Thoracic aorta (tissue), 2 donors: ENCODE measurements at places on chromosomes 6 and 20. TPM values are rescaled to one million over a fixed set of nuclear protein-coding genes. Genes with fewer than 3 reads are reported as not detected.

The OOEP gene
- not detected for total RNA-seq

DNA sequence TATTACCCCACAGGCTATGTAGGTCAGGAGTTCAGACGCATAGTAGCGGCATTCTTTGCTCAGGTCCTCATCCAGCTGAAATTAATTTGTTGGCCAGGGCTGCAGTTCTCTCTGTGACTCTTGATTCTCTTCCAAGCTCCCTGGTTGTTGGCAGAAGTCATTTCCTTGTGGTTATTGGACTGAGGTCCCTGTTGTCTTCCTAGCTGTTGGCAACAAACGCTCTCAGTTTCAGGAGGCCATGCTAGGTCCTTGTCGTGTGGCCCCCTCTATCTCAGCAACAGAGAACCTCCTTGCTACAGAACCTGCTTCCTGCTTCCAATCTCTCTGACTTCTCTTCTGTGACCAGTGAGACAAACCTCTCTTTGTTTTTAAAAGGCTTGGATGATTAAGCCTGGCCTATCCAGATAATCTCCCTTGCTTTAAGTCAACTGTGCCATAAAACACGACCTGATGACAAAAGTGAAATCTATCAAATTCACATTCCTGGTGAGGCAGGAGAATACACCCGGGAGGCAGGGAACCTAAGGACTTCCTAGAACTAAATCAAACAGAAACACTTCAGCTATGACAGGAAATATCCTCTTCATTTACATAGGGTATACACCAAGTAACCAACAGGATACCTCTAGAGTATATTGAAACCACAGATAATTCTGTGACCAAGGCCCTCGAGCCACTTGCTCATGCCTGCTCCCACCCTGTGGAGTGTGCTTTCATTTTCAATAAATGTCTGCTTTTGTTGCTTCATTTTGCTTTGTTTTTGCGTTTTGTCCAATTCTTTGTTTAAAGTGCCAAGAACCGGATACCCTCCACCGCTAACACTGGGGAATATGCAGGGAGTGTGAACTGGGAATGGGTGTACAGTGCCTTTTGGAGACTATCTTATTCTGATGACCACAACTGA, 196.0 kb downstream of the BTBD3 start:
- H3K36me3 ChIP-seq: no peaks in the 10 kb centered on the region
- DNase-seq: no peak
- H3K4me1 ChIP-seq: no peaks in the 10 kb centered on the region
- H3K27me3 ChIP-seq: no peaks in the 10 kb centered on the region
- H3K27ac ChIP-seq: no peak overlapping the region
- no peak overlapping the region for H3K4me3 ChIP-seq

DNA sequence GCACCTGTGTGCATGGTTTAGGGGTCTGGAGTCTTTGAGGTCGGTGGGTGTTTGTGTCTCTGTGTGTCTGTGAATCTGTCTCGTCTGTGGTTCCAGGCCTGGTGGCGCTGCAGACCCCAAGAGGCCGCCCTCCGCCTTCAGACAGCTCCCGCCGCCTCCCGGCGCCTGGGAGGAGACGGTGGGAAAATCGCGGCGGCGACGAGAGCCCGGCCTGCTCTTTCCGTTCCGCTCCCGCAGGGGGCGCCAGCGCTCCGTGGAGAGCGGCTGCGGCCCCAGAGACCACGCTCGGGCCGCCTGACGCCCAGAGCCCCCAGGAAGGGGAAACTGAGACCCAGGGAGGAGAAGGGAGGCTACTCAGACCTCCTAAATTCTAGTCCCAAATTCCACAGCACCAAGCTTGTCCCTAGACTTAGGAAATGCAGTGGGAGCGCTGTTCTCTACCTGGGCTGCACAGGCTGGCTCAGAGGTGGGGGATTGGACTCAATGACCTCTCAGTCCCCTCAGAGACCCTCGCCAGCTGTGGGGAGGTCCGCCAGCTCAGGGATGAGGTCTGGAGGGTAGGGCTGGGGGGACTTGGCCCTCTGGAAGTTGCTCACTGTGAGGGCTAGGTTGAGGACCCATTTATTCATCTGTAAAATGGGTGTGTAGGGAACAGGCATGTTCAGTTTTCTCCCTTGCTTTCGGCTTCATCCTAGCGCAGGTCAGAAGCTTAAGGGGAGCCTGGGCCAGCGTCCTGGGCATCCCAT, 36.9 kb upstream of the BLCAP start:
- H3K4me3 ChIP-seq: no peak overlapping the region
- H3K27me3 ChIP-seq: no peaks in the 10 kb centered on the region
- H3K4me1 ChIP-seq: peaks cover 6% of the 10 kb centered on the region
- no peaks in the 10 kb centered on the region for H3K36me3 ChIP-seq
- no peak overlapping the region for H3K27ac ChIP-seq

- H3K27me3 ChIP-seq: no peaks in the 10 kb centered on the region
- no peak overlapping the region for H3K4me3 ChIP-seq
- no peaks in the 10 kb centered on the region for H3K4me1 ChIP-seq
- no peak for DNase-seq
- no peaks in the 10 kb centered on the region for H3K36me3 ChIP-seq
Measured at GRCh38 chr6:35206346-35206745, 7.4 kb upstream of the SCUBE3 start.

DNA sequence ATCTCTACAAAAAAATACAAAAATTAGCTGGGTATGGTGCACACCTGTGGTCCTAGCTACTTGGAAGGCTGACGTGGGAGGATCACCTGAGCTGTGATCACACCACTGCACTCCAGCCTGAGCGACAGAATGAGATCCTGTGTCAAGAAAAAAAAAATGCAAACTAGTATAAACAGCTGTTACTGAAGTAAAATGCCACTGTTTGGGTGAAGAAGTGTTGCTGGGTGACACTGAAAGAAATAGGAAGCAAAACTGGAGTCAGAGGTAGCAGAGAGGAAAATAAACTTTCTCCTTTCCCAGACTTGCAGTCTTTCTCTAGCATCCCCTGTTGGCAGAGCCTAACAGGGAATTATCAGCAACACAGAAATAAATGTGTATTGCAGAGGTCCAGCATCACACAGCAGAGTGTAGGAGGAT, 241.2 kb upstream of the PREP start:
- H3K27ac ChIP-seq: no peak overlapping the region
- H3K27me3 ChIP-seq: no peaks in the 10 kb centered on the region
- no peak overlapping the region for H3K4me3 ChIP-seq
- peaks cover 12% of the 10 kb centered on the region for H3K4me1 ChIP-seq
- DNase-seq: no peak

- no peak for DNase-seq
- no peak overlapping the region for H3K4me3 ChIP-seq
- H3K36me3 ChIP-seq: no peaks in the 10 kb centered on the region
- no peak overlapping the region for H3K27ac ChIP-seq
Measured at GRCh38 chr20:3077618-3078134, 6.3 kb downstream of the OXT start.

DNA sequence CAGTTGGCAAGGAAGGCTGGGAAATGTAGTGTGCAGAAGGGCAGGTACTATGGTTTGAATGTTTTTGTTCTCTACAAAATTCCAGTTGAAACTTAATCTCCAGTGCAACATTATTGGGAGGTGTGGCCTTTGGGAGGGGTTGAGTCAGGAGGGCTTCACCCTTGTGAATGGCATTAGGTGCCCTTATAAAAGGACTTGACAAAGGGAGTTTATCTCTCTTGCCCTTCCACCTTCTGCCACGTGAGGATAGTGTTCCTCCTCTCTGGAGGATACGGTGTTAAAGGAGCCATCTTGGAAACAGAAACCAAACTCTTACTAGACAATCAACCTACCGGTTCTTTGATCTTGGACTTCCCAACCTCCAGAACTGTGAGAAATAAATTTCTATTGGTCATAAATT, 82.2 kb upstream of the LRFN2 start:
- no peak overlapping the region for H3K27ac ChIP-seq
- no peak overlapping the region for H3K4me3 ChIP-seq
- H3K27me3 ChIP-seq: no peaks in the 10 kb centered on the region
- no peak for DNase-seq
- H3K36me3 ChIP-seq: no peaks in the 10 kb centered on the region

DNA sequence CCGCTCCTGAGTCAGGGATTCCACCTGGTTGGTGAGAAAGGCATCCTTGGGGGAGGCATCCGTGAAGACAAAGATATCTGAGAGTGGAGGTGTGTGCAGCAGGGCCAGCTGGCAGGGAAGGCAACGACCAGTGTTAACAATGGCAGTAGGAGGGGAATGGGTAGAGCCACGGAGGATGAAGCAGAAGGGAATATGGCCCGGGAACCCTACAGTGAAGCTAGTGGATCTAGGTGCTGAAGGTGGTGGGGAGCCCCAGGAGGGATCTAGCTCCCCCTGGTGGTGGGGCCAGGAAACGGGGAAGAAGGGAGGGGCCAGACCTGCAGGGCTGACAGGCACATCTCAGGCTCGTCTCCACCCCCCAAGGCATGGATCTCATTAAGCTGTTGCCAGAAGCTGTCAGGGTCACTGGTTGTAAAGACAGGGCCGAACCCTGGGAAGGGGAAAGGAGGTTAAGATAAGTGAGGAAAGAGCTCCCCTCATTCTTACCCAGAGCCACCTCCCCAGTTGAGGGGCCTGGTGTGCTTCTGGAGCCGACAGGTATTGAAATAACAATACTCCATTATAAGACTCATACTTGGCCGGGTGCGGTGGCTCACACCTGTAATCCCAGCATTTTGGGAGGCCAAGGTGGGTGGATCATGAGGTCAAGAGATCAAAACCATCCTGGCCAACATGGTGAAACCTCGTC, 7.3 kb downstream of the VWA7 start:
- H3K4me3 ChIP-seq: no peak overlapping the region
- no peaks in the 10 kb centered on the region for H3K36me3 ChIP-seq
- peaks cover 2% of the 10 kb centered on the region for H3K4me1 ChIP-seq

- H3K4me3 ChIP-seq: no peak overlapping the region
- no peak for DNase-seq
- no peaks in the 10 kb centered on the region for H3K4me1 ChIP-seq
- no peak overlapping the region for H3K27ac ChIP-seq
Measured at GRCh38 chr20:10089871-10090587, 55.2 kb downstream of the ANKEF1 start.

- no peaks in the 10 kb centered on the region for H3K36me3 ChIP-seq
- no peaks in the 10 kb centered on the region for H3K27me3 ChIP-seq
- no peak overlapping the region for H3K27ac ChIP-seq
- no peak overlapping the region for H3K4me3 ChIP-seq
Measured at GRCh38 chr6:53220605-53221004, 72.0 kb upstream of the GCM1 start.

DNA sequence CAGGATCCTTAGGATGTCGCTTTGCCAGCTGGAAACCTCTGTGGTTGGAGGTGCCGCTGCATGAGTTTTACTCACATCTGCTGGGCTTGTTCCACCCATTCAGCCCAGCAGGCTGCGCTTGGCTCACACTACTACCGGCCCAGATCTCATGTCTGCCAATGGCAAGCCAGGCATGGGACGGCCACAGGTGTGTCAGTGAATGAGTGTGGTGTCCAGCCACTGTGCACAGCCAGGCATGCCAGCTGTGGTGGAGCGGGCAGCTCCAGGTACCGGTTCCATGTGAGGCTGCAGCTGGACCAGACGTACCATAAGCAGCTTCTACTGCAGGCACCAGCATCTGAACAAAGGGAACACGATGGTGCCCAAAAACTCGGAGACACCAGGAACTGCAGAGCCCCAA, 33.1 kb upstream of the ASF1A start:
- H3K27ac ChIP-seq: no peak overlapping the region
- no peak overlapping the region for H3K4me3 ChIP-seq
- H3K4me1 ChIP-seq: peaks cover 11% of the 10 kb centered on the region
- no peaks in the 10 kb centered on the region for H3K27me3 ChIP-seq

The TSHZ2 gene
- 8.4 TPM for total RNA-seq

GRCh38 chr6:139294090-139294489, 2.3 kb upstream of the TXLNB start:
- no peak overlapping the region for H3K4me3 ChIP-seq
- H3K27ac ChIP-seq: no peak overlapping the region
- peaks cover 18% of the 10 kb centered on the region for H3K4me1 ChIP-seq
- no peak for DNase-seq
- no peaks in the 10 kb centered on the region for H3K27me3 ChIP-seq

GRCh38 chr20:49976542-49976941, 6.2 kb upstream of the SNAI1 start:
- no peaks in the 10 kb centered on the region for H3K36me3 ChIP-seq
- H3K27ac ChIP-seq: no peak overlapping the region
- H3K4me3 ChIP-seq: no peak overlapping the region
- no peaks in the 10 kb centered on the region for H3K27me3 ChIP-seq

The ZSCAN23 gene
- total RNA-seq: 1.9 TPM
